ENCODE measurements at places on chromosomes 5 and 9. TPM values are rescaled to one million over a fixed set of nuclear protein-coding genes. Genes with fewer than 3 reads are reported as not detected.

GRCh38 chr9:74173284-74173683 lies 323.9 kb upstream of the RORB start:
- DNase-seq = no peak

DNA sequence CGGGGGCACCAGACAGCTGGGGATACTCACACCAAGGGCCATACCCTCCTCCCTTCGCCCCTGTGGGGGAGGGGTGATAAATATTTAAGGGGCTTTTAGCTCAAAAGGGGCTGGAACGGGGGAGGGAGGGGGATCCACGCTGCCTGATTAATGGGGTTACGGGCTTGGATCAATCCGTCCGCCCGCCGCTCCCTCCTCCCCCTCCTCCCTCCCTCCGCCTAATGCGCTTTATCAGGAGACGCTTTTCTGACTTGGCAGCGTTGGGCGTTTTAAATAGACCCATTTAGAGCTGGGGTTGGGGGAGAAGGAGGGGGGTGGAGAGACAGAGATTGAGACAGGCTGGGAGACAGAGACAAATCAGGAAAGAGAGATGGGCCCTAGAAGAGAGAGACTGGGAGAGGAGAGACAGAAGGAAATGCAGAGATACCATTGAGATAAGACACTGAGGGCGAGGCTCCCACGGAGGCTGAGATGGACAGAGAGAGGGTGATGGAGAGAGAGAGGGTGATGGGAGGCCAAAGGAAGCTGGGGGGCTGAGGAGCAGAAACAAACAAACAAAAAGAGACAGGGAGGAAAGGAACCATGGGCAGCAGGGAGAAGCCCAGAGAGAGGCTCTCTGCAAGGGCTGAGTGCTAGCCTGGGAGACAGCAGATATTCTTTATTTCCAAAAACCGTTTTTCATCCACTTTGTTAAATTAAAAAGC lies 10.3 kb downstream of the CNTFR start:
- DNase-seq = no peak

- DNase-seq = no peak
Observed at GRCh38 chr9:109156708-109157107, 10.3 kb downstream of the FRRS1L start.

- DNase-seq = no peak
Observed at GRCh38 chr5:112303685-112304084, 115.4 kb downstream of the EPB41L4A start.

DNA sequence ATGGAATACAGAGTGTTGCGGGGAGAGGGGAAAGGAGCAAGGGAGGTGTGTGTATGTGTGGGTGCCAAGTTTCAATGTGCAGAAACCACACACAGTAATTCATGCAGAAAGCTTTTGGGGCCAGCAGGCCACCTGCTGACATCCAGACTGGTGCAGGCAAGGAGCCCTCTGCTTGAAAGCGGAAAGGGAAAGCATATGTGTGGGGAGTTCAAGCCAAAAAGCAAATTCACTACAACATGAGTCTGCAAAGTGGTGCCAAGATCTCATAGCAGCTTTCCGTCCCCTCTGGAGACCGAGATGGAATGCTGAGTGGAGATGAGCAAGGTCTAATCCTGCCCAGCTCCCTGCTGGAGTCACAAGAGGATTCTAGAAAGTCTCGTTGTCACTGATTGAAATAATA lies 159.7 kb upstream of the VLDLR start:
- DNase-seq = no peak

Gene HSD17B3
- 0.42 TPM for total RNA-seq

Gene LHX3
- not detected for total RNA-seq

Gene ACOT12
- not detected for total RNA-seq
